ENCODE measurements at places on chromosomes 2 and 18.

- DNase-seq: no peak
These were observed 131.0 kb downstream of the ZAP70 start for GRCh38 chr2:97844311-97844859.

GRCh38 chr18:26757263-26758019 lies 108.1 kb downstream of the AQP4 start:
- no peak for DNase-seq

- no peak for DNase-seq
These were observed 47.0 kb downstream of the RAB12 start for GRCh38 chr18:8656232-8656631.

DNA sequence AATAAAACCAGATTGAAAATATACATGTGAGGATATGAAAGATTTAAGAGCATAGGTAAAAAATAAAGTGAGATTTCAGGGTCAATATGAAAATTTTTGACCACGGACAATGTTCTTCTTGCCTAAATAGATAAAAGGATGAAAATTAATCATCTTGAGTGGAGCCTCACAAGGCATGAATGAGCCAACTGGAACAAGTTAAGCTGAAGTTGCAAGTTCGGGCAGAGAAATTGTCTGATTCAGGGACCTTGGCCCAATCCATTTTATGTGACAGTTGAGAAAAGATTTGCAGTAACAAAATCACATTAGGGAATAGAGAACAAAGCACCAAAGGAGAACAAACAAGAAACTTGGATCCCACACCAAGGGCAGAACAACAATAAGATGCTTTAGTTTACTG lies 305.3 kb downstream of the TMX3 start:
- DNase-seq: no peak

DNA sequence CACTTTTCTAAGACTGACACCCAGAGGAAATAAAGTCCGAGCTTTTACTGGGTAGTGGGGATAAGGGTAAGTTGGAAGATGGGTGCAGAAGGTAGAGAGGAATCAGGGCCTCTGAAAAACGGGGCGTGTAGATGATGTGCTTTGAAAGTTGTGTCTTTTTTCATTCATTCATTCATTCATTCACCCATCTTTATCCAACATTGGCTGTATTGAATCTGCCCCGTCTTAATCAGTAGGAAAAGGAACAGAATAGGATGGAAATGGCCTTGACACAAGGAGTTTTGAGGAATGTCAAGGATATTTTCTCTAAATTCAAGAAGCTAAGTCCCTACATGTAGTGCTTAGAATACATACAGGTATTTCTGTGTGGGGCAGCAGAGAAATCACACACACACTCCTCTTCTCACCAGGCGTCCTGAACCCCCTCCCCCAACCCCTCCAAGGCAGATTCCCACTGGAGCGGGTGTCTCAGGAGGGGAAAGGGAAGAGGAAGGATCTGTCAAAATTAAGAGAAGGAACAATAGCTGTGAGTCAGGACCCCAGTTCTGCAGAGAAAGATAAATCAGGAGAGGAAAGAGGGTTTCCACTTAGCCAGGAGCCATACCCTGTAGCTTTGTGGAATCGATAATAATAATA lies 13.9 kb downstream of the DYSF start:
- no peak for DNase-seq

- no peak for DNase-seq
These were observed 393 bp downstream of the IL1R1 start for GRCh38 chr2:102142829-102143449.

GRCh38 chr2:232942831-232943230 lies 70.2 kb downstream of the NGEF start:
- no peak for DNase-seq

GRCh38 chr2:147076634-147077033 lies 768.2 kb upstream of the ACVR2A start:
- DNase-seq: no peak

DNA sequence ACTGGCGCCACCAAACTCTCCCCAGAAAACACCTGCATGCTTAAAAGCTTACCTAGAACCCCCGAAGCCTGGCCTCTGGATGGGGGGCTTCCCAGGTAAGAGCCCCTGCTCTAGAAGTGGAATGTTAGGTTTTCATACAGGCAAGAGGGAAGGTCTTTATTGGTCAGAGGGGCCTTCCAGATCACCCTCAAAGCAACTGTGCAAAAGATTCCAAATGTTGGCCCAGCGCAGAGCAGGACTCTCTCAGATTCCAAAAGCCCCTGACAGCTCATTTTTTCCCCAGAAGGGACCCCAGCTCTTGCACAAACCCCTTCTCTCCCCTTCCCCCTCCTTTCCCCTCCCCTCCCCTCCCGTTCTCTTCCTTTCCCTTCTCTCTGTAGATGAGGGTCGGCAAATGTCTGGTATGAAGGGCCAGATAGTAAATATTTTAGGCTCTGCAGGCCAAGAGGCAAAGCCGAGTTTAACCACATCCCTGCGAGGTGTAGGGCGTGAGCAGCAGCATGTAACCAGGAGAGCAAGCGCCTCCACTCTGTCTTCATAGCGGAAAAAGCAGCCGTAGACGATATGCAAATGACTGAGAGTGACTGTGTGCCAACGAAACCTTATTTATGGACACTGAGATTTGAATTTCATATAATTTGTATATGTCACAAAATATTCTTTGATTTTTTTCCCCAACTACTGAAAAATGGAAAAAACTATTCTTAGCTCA lies 116.9 kb downstream of the SMAD7 start:
- DNase-seq: peak; percentile 46

DNA sequence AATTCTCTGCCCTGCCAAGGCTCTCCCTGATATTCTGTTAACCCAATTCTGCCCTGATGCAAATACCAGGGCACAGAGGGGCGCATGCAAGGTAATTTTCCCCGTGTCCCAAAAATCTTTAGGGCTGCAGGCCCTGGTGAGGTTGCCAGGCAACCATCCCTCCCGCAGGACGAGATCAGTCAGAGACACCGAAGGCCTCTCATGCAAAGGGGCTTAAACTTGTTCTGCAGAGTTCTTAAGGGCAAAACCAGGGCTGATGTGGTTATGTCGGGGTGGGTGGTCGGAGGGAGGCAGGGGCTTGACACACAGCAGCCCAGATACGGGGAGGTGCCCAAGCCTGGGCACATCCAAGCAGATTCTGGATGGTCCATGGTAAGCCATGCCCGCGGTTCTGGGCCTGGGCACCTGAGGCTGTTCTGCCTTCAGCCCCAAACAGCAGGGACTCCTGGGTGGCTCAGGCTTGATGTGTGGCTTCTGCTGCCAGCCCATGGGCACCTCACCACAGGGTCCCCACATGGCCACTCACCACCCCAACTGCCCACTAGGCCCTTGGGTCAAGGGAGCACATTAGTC lies 27.2 kb downstream of the STEAP3 start:
- no peak for DNase-seq

- DNase-seq: no peak
These were observed 10.9 kb downstream of the TRIP12 start for GRCh38 chr2:229910832-229911412.

- DNase-seq: no peak
These were observed 267.3 kb downstream of the LRATD1 start for GRCh38 chr2:14899621-14900414.

- DNase-seq: no peak
These were observed 1.1 kb downstream of the NCKAP1 start for GRCh38 chr2:183037074-183037552.

DNA sequence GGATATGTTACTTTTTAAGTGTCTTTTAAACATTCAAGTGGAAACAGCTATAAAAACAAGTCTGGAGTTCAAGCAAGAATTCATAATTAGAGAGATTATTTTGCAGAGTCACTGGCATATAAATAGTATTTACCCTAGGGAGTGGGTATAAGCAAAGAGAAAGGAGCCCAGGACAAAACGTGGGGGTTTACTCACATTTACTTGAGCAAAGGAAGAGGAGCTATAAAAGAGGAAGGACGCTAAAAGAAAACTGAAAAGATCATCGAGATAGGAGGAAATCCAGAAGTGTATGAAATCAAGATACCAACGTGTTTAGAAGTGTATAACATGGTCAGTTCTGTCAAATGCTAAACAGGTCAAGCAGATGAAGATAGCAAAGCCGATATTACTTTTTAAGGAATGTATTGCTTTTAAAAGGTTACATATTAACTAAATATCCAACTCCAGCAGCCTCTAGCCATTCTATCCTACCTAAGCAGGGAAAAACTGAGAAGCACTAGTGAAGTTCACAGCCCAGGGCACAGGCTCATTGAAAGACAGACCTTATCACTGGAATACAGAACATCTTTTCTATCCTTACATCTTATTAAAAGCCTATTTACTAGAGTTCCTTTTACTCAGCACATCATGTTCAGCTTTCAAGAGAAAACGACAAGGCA lies 8.6 kb downstream of the KANSL1L start:
- DNase-seq: no peak

DNA sequence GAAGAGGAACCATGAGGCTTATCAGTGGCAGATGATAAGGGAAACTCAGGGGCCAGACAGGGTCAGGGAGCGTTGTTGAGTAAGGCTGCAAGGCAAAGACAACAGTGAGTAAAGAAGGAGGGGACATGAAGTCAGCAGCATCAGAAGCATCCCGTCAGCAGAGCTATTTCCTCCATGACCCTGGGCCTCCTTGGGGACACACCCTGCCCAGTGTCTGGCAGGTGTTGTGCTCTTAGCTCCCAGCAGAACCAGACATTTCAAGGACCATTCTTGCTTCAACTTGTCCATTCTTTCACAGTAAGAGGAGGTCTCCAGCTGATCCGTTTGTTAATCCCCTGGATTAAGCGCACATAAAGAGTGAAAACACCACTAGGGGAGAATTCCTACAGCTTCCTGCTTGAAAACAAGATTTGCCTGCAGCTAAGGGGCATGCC lies 88.7 kb upstream of the MEIS1 start:
- DNase-seq: no peak

DNA sequence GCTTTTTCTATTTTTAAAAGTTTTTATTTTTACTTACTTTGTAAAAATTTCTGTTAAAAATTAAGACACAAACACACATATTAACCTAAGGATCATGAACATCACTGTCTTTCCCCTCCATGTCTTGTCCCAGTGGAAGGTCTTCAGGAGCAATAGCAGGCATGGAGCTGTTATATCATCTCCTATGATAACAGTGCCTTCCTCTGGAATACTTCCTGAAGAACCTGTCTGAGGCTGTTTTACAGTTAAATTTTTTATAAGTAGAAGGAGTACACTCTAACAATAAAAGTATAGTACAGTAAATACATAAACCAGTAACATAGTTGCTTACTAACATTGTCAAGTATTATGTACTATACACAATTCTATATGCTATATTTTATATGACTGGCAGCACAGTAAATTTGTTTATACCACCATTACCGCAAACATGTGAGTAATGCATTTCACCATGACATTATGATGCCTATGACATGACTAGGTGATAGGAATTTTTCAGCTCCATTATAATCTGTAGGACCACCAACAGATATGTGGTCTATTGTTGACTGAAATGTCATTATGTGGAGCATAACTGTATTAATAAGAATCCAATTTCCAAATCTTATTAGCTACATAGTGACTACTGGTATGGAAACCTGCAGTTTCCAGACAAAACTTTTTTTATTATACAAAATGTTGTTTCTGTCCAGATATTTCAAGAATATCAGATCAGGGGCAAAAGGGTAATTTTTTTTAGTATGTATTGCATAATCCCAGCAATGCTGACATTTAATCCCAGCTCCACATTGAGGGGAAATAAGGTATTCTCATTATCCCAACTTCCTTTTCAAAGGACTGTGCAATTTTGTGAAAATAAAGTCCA lies 337.2 kb upstream of the SLC39A10 start:
- no peak for DNase-seq

- peak; percentile 53 for DNase-seq
These were observed at the start of gene SERPINE2 for GRCh38 chr2:224039080-224039769. SERPINE2 (minus strand) TSS chr2:224039286; CDS start chr2:224001900, 37,386 bp downstream.

DNA sequence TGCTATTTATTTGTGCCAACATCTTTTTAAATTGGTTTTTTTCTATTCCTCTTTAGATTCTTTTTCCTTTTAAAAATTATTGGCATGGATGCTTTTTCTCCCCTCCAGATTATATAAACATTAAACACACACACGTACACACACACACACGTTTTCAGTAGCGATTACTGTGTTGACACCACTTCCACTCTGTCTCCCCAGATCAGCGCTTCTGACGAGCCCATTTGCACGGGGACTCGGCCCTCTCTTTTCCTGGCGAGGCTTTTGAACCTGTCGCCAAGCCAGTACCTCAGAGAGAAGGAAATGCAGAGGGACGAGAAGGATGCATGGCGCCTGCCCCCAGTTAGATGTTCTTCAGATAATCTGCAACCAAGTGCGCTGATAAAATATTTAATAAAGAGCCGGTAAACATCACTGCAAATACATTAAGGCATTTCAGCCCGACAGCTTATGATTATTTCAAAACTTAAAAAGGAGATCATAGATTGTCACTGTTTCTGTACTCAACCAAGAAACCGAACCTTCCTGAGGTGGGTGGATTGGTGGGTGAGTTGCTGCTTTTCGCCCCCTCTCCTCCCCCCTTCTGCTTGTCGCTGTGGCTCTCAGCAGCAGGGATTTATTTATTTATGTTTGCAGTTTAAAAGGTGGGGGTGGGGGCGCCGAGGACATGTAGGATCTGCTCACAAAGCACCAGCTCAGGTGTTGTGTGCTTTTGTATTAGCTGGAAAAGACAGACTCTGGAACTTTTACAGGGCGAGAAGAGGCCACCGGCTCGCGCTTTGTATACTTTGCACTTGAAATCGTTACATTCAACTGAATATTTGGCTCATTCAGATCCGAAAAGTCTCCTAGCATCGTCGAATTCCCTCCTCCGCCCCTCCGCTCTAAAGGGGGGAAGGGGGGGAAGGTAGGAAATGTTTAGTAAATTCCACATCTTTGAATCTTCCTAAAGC lies 787 bp upstream of the TBR1 start:
- DNase-seq: no peak

- DNase-seq: no peak
These were observed 246.2 kb downstream of the SOCS6 start for GRCh38 chr18:70535041-70535440.

GRCh38 chr2:21257621-21258020 lies 133.9 kb downstream of the TDRD15 start:
- no peak for DNase-seq

DNA sequence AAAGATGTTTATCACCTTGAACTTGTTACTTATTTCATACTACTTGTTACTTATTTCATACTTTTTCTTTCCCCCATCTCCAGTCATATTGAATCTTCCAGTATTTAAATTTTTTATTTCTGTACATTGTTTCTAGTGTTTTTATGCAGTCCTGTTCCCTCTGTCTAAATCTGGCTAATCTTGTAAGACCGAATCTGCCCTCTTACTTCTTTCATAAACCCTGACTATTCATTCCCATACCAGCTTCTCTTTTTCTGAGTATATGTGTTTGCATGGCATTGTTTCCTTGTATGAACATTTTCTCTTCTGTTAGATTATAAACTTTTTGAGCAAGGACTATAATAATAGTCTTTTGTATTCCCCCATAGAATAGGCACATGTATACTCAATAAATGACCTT lies 131.7 kb downstream of the TAF4B start:
- DNase-seq: no peak

- DNase-seq: no peak
These were observed 165.1 kb downstream of the FMNL2 start for GRCh38 chr2:152499896-152500735.

- no peak for DNase-seq
These were observed 287.0 kb downstream of the SP3 start for GRCh38 chr2:173678186-173678585.

Measured in stimulated activated CD4-positive, alpha-beta T cell treated with anti-CD3 and anti-CD28 coated beads, Interleukin-2, amount 100 ng/mL, for 4 hours (primary cell).